ENCODE measurements at places on chromosomes 3 and 15.
A peak's percentile ranks its signal among the peaks of the same experiment; 100 is the strongest.

DNA sequence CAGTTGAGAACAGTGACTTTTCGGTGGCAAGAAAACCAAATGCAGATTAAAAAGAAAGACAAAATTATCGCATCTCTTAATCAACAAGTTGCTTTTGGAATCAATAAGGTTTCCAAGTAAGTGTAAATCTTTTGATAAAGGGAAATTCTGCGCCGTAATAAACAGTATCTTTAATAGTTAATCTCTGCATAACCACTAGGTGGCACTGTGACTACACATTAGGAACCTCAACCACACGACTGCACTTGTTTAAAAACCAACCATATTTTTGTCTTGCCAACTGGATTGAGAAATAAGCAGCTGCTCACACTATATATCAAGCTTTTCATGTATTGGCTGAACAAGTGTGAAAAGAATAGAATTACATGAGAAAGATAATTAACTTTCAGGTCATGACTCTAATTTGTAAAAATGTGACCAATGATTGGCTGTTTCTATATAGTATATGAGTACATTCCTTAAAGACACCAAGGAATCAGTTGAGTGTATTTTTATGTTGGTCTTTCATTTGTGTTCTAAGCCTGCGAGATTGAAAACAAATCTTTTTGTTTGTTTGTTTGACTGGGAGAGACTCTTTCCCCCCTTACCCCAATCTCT lies 72.7 kb downstream of the DZIP3 start:
- peak; percentile 68 for DNase-seq

- no peak for DNase-seq
These were observed 252.5 kb upstream of the SOX14 start for GRCh38 chr3:137511655-137512054.

DNA sequence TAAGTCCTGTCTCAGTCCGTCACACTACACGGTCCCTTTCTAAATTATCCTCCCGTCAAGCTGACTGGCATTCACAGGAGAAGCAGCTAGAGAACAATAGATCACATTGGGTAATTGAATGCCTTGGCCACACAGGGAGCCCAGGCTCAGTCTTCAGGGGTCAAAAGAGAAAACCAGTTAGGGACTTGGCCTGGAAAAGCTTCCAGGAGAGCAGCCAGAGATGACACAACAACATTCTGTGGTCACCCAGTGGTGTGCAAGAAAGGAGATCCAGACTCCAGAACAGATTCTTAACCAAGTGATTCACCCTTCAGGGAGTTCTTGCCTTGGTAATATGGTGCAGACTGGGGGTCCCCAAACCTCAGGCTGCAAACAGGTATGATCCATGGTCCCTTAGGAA lies 15.9 kb downstream of the ARHGAP31 start:
- DNase-seq: peak; percentile 94

DNA sequence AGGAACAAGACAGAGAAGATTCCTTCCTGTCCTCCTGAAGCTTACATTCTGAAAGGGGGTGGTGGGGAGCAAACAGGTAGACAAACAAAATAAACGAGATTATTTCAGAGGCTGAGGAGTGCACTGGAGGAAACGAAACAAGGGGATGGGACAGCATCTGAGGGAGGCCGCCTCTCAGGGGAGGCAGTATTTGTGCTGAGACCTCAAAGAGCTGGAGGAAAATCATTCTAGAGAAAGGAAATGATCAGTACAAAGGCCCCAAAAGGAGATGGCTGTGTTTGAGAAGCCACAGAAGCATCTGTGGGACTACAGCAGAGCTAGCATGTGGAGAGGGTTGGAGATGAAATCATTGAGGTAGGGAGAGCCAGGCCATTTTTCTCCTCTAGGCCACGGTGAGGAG lies 55.1 kb downstream of the DCLK3 start:
- no peak for DNase-seq

DNA sequence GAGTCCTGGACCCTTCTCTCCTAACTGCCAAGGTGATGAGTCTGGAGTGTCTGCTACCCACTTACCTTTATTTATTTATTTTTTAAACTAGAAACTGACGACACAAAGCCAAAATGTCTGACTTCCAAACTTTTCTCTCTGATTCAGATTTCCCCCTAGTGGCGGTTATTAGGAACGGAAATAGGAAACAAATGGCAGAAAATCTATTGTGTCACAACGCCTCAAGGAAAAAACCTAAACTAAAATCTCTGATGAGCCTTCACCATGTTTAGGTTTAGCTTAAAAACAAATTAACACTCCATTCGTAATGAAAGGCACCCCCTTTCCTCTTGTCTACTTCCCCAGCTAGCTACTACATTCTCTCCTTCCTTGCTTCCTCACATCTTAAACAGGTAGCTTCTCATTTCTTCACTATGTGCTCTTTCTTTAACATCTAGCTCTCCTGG lies 94.0 kb upstream of the MEX3B start:
- DNase-seq: peak; percentile 73

DNA sequence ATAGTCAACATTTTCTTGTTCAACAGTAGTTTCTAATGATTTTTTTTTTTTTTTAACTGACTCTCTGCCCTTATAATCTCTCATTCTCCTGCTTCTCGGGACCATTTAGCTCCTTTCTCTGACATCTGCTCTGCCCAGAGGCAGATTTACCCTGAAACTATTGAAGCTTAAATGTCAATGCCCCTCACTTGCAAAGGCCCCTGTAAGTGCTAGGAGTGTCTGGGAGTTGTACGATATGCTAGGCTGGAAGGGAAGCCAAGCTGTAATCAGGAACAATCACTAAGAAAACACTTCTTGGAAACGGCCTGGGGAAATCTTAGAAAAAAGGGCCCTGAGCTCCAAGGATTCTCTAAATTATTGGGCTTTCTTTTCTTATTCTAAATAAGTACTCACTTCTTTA lies 5.8 kb upstream of the PLOD2 start:
- DNase-seq: no peak

- DNase-seq: no peak
These were observed 34.7 kb downstream of the SHC4 start for GRCh38 chr15:48928877-48929538.

- DNase-seq: no peak
These were observed 82.7 kb upstream of the TCF12 start for GRCh38 chr15:56835718-56836171.

GRCh38 chr3:97763586-97764406 lies 762 bp upstream of the ARL6 start:
- DNase-seq: no peak

- no peak for DNase-seq
These were observed 12.7 kb downstream of the LCMT2 start for GRCh38 chr15:43317566-43318184.
